ENCODE measurements at places on chromosomes 1 and 21.

DNA sequence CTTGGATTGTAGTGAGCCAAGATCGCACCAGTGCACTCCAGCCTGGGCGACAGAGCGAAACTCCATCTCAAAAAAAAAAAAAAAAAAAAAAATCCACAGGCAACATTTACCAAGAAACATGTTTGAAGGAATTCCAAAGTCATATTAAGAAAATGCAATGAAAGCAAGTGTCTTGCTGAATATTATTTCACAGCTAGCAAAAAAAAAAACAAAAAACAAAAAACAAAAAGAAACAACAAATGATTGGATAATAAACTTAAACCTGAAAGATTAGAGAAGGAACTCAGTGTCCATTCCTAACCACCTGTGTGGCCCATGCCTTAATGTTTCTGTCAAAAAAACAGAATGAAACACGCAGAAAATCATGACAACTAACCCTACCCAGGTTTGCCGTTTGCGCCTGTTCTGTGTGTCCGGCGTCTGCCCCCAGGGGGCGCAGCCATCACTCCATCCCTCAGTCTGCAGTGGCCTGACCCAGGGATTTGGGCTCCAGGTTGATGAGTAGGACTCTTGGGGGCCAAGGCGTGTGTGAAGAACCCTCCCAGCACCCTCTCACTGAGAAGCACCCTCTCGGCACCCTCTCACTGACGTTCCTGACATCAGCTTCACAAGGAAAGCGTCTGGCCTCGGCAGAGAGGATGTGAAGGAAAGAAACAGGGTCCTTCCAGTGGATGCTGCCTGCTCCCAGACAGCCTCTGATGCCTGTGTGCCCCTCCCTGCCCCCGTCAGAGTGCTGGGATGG lies 19.2 kb upstream of the PTTG1IP start:
- DNase-seq = peak; percentile 81

- no peak for DNase-seq
Measured at GRCh38 chr21:16137106-16137505, 407.3 kb downstream of the USP25 start.

- DNase-seq = no peak
Measured at GRCh38 chr1:225354906-225355305, 72.9 kb downstream of the LBR start.

GRCh38 chr1:180513531-180513930 lies 11.2 kb upstream of the ACBD6 start:
- no peak for DNase-seq

DNA sequence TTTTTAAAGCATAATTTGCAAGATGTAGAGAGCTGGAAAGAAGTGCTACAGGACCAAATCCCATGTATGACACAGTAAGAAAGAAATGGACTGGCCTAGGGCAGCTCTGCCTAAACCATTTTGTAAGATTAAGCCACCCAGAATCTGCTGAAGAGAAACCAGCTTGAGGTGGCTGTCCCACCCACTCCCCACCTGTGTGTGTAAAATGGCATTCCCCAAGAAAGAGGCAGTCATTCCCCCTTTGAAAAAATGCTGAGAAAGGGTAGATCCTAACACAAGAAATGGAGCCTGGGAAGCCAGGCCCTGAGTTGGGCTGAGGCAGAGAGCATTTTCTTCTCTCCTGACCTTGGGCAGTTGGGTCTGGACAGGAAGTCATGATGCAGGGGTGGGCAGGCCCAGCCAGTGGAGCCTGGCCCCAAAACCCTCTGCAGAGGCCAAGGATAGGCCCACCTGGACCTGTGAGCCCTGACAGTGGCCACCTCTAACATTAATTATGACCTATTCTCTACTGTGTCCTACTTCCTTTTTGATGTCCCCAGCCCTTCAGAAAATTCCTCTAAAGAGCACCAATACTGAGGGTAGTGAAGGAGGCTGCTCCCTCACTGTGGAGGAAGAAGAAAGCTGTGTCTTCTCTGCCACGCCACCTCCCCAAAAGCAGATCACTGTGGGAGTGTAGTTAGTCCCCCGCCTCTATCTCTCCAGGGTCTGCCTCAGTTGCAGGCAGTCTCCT lies 94.0 kb downstream of the EDEM3 start:
- DNase-seq = no peak

DNA sequence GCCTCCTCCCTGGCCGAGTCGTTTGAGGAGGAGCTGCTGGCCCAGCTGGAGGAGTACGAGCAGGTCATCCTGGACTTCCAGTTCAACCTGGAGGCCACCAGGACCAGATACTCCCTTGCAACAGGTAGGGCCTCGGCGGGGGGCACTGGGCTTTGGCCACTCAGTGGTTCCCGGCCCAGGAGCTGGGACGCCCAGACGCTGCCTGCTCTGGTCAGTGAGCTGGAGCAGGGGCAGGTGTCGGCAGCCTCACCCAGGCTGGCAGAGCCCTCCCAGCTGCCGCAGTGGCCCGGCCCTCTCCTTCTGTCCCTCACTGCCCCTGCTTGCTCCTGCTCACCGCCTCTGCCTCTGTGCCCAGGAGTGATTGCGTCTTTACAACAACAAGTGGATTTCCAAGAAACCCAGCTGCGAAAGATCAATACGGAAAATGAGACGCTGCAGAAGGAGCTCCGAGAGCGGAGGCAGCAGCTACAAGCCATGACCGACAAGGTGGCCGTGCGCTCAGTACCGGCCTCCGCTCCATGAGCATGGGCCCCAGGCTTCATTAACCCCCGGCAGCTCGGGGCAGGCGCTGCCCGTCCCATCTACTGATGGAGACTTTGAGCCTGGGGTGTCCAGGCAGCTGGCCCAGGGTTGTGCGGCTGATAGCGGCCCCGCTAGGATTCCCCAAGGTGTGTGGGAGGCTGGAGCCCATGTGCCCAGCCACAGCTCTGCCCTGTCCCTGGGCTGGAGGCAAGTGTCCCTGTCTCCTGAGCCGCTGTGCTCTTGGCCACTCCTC lies 9.0 kb upstream of the SMIM1 start:
- DNase-seq = no peak

DNA sequence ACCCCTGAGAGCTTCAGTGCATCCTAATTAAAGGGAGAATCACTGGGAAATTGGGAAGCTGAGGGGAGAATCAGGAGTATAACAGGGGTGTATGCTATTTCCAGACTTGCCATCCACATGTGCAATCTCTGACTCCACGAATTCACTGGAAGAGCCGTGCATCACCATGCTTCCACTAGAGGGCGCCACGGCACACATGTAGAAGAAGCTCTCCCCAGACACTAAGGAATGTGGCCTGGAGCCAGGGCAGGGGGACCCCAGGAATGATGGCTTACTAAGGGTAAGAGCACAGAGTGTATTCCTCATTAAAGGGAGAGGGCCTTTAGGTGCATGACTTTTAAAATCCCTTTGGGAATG lies 81.5 kb downstream of the ABCA4 start:
- DNase-seq = peak; percentile 80

DNA sequence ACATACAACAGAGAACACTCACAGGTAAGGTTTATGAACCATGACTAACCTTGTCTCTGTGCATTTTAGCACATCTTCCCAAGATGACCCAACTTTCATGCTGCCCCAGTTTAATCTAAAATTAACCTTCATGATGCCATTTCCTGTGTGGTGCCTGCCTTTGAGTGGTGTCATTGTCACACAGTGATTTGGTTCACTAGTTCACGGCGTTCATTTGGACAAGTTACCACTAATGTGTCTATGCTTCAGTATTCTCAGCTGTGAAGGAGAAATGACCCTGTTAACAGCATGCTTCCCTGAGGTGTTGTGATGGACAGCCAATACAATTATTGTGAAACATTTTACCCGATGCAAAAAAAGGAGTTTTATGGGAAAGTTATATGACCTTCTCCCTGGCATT lies 693.1 kb downstream of the RWDD3 start:
- DNase-seq = no peak

GRCh38 chr1:7248549-7249199 lies 463.4 kb downstream of the CAMTA1 start:
- DNase-seq = no peak

GRCh38 chr1:217910791-217911320 lies 279.7 kb downstream of the SPATA17 start:
- no peak for DNase-seq

GRCh38 chr21:21439761-21440160 lies 441.6 kb downstream of the NCAM2 start:
- DNase-seq = no peak

DNA sequence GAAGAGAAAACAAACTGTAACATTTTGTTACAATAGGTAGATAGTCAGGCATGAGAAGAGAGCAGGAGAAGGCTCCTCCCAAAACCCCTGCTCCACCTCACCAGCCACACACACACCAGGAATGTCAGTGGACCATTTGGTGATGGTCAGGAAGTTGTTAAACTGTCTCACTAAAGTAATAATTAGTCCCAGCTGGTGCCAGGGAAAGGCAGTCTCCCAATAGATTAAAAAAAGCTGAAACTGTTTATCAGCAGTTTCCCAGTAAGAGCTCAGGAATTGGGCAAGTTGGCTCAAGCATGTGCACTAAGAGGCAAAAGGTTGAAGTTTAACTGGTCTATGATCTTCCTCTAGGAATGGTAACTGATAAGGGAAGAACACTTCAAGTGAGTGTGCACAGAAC lies 249.6 kb downstream of the COL11A1 start:
- DNase-seq = no peak

GRCh38 chr1:186059311-186059710 lies 315.7 kb downstream of the TPR start:
- DNase-seq = no peak

- DNase-seq = no peak
Measured at GRCh38 chr1:179313004-179313403, 19.4 kb downstream of the SOAT1 start.

- no peak for DNase-seq
Measured at GRCh38 chr1:29856340-29857114, 620.2 kb downstream of the PTPRU start.

DNA sequence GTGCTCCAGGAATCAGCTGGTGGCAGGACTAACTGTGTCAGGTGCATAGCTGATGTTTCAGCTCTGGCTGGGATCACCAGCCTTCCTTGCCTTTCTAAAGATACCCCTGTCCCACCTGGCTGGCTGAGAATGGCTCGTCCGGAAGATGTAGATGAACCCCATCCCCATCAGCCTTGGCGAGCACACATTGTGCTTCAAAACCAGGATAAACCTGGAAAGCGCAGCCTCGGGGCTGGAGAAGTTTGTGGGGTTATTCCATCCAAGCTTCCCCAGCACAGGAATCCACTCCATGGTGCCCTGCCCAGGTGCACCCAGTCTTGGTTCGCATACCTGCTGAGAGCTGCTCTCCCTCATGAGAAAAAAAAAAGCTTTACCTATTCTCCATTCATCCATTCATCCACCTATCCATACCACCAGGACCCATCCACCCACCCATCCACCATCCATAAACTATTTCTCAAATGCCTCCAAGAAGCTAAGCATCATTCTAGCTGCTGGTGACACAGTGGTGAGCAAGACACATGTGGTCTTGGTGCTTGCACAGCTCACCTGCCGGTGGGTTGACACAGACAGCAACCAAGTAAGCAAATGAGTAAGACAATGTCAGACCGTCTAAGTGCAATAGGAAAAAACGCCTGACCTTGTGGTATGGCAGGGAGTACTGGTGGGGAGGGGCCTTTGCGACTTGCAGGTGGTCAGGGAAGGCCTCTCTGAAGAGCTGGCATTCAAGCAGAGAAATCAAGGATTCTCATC lies 94.0 kb downstream of the DMRTB1 start:
- peak; percentile 32 for DNase-seq

- peak; percentile 64 for DNase-seq
Measured at GRCh38 chr1:216815260-216816131, 92.3 kb upstream of the ESRRG start.

DNA sequence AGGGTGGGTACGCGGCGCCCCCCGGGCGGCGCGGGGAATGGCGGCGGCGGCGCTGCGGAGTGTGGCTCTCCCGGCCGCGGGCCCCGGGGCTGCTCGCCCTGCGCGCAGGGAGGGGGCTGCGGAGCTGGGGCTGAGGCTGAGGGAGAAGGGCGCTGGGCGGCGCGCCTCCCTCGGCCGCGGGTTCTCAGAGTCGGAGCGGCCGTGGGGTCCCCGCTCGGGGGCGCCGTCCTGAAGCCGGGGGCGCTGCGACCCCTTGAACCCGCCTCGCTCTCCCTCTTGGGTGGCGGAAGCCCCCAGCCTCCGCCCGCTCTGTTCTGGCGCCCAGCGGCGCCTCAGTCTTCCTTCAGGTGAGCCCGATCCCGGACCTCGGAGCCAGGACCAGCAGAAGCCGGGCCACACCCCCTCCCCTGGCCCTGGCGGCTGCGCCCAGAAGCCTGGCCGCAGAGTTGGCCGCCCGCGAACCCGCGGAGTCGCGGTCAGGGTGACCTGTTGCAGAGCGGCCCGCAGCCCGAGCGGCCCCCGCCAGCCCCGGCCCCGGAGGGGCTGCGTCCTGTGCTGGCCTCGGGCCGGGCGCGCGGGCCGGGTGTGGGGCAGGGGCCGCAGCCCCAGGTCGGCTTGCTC lies 532 bp downstream of the RALGPS2 start:
- DNase-seq = peak; percentile 68

- DNase-seq = no peak
Measured at GRCh38 chr1:115068826-115069585, 20.3 kb downstream of the TSPAN2 start.

DNA sequence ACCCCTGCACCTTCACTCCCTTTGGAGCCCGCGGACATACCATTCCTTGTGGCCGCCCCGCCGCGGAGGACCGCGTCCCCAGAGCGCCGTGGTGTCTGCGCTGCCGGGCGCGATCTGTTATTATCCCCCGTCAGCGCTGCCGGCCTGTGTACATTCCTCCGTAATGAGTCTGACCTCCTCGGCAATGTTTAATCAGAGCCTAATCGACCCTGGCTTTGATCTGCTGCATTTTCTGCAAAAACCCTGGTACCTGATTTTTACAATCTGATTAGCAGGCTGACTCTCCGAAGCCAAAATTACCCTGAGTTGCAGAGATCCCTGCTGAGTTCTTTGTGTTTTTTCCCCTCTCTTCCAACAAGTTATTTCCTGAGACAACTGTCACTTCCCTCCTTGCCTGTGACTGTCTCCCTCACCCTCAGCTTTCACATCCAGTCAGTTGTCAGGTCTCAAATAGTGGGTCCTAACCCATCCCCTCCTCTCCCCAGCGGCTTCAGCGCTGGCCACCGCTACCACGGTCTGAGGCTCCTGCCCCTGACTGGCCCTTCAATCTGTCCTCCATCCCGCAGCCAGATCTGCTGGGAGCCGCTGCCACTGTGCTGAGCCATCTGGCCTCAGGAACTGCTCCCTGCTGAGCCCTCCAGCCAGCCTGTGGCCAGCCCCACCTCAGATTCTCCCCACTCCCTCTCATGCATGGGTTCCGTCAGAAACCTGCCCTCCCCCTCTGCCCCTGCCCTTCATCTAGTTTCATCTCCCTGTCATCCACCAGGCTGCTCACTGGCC lies 53.5 kb downstream of the GLIS1 start:
- DNase-seq = no peak
